ENCODE measurements at places on chromosomes 12 and 14. TPM values are rescaled to one million over a fixed set of nuclear protein-coding genes. Genes with fewer than 3 reads are reported as not detected.

BMP4 gene
- not detected for total RNA-seq

DNA sequence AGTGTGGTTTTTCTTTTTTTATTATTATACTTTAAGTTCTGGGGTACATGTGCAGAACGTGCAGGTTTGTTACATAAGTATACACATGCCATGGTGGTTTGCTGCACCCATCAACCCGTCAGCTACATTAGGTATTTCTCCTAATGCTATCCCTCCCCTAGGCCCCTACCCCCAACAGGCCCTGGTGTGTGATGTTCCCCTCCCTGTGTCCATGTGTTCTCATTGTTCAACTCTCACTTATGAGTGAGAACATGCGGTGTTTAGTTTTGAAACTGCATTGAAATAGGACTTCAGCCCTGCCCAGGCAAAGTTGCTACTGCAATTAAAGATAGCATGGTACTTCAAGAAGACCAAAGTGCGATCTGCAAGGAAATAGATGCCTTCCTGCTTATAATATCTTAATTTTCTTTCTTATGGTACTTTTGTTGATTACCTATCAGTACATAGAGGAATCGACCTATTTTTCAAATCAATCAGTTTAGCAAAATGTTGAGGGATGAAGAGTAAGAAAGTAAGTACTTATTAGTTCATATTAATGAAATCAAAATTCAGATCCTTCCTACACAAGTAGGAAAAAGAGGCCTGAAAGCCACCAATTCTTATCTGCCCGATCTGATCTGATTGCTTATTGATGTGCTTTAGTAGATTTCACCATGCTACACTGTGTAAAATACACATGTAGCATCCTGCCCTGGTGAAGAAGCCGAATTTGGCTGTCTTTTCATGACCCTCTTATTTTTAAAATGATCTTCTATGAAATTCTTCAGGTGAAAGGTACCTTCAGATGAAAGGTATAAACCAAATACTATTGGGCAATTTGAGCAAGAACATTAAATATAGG lies 1.6 kb downstream of the LTA4H start:
- no peak for DNase-seq

- peak; percentile 79 for DNase-seq
These were observed 86.6 kb downstream of the KDM2B start for GRCh38 chr12:121494093-121494787.

DNA sequence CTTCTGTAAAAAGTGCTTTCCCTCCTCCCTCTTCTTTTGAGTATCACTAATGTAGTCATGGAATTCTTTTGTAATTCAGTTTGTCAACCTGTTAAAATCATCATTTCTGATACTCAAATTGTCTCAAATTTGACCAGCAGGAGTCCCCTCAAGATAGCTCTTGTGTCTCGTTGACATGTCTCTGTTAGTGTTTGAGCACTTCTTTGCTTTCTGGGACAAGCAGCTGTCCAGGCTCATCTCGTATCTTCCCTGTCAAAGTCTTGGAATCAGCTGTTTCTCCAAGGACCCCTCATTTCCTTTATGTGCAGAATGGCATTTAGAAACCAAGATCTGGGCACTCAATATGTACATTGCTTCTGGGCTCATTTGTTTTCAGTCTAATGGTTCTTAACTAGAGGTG lies 10.7 kb downstream of the CIPC start:
- no peak for DNase-seq

- DNase-seq, result peak; percentile 79
These were observed 406 bp downstream of the TMEM263 start for GRCh38 chr12:106956048-106956578.

DNA sequence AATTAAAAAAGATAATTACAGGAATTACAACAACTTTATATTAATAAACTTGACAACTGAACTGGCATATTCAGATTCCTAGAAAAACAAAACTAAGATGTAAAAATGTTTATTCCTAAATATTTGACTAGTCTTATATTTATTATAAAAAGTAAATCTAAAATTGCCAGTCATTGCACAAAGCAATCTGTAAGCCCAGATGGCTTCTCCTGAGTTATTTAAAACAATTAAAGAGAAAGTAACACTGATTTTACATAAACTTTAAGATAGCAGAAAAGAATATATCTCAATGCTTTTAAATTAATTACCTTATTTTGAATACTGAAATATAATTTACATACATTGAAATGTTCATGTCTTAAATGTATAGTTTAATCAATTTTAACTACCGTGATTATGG lies 434.1 kb upstream of the RPL10L start:
- DNase-seq, result no peak
